ENCODE measurements at places on chromosomes 4 and X. TPM values are rescaled to one million over a fixed set of nuclear protein-coding genes. Genes with fewer than 3 reads are reported as not detected.

DNA sequence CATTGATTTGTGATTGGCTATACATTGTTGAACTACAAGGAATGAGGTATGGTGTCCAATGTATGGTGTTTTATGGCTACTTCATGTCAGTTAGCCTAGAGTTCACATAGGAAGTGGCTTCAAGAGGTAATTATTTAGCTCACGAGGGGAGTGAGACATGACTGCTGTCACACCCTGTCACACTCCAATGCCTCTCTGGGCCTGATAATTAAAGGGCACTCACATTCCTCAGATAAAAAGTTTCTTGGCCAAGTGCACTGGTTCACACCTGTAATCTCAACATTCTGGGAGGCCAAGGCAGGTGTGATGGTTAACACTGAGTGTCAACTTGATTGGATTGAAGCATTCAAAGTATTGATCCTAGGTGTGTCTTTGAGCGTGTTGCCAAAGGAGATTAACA lies 65.0 kb upstream of the DDX60 start:
- no peak for DNase-seq

DNA sequence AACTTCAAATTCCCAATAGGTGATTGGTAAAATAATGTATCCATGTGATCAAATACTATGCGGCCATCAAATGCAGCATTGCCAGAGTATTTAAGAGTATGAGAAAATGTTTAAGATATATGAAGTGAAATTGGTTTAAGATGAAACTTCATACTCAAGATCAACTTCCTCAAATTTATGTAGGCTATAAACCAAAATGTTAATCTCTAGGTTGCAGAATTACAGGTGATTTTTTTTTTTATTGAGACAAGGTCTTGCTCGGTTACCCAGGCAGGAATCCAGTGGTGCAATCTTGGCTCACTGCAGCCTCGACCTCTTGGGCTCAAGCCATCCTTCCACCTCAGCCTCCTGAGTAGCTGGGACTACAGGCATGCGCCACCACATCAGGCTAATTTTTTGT lies 25.3 kb downstream of the ACSL4 start:
- no peak for DNase-seq

DNA sequence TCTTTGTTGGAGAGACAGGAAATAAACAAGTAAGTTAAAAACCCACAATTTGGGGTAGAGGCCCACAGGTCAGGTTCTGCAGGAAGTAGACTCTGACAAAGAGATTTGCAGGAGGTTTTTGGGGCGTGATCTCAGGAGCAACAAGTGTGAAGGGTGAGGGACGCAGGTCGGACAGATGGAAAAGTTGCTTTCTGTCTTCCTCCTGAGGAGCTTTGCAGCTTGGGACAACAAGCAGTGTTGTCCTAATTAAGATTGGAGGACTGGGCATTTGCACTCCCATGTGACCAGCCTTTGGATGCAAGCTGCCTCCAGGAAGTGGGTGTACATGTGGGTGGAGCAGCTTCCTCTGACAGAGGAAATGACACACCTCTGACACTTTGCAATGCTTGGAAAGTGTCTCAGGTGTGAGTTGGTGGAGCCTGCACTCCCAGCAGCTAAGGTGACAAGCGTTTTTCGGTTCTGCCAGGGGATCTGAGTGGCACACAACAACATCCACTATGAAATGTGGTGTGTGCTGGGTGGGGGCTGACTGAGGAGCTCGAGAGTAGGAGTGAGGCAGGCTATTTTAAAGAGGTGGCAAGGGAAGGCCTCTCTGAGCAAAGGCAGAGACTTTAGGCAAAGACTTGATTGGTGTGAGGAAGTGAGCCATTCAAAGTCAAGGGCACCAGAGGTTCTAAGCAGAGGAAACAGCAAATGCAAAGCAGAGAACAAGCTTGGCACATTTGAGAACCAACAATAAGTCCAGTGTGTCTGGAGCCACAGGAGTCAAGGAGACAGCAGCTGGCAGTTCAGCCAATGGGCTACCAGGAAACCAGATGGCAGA lies 339.8 kb upstream of the GATB start:
- DNase-seq = no peak

GRCh38 chr4:150280081-150280895 lies 202.0 kb downstream of the DCLK2 start:
- no peak for DNase-seq

DNA sequence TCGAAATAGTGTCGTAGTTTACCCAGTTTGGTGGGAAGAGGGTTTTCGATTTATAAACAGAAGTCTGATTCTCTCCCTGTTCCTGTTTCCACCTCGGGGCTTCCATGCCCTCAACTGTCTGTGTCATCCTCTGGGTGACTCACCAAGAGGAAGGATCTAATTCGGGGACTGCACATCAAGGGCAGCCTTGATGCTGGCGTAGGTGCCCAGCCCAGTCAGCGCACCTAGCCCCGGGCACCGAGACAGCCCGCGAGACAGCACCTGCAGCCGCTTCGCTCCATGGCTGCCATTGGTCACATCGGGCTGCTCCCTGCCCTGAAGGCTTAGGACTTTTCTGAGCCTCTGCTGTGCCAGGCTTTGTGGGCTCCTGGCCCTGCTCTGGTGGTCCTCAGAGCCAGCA lies 7.7 kb downstream of the ABCD1 start:
- no peak for DNase-seq

- DNase-seq = peak; percentile 62
These were observed 9.2 kb upstream of the FAM53A start for GRCh38 chr4:1693131-1693896.

DNA sequence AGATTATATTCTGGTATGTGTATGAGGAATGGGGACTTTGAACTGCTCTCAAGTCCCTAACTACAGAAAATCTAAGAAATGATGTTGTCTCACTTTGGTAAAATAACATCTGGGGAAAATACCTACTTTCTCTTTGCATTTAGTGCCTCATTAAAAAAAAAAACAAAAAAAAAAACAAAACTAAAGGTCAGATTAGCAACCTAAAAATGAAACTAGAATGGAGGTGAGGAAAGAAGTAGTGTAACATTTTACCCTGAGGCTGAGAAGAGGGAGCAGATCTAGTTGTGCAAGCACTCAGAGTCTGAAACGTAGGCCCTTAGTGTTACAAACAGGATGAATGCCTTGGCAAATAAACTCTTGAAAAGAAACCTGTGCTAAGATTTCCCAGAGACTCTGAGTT lies 56.0 kb downstream of the VGLL1 start:
- DNase-seq = no peak

DNA sequence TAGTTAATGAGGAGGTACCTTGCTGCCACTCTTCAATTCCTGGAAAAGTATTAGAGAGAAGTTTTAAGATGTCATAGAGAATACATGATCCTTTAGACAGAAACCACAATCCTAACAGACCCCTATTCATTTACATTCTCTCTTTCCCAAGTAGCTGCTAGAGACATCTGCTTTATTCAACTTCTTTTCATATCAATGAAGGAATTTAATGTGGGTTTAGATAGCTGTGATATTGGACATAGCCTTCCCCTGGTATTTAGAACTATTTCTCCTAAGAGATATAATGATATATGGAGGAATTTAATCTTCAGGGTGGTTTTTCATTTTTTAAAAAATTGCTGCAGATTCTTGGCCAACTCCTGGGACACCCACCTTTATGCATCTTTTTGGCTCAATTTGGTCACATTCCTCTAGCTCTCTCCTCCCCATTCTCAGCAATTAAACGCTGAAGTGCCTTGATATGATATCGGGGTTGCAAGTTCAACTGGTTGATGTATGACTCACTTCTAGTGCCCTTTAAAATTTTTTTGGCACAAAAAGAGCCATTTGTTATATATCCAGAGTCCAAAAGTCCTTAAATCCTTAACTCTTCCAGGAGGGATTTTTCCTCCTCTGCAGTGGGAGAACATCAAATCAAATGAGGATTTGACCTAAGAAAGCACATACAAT lies 57.6 kb downstream of the DOCK11 start:
- DNase-seq = no peak

GRCh38 chr4:188722911-188723310 lies 583.7 kb downstream of the TRIML1 start:
- DNase-seq = no peak

GRCh38 chrX:45584717-45585116 lies 384.0 kb upstream of the DIPK2B start:
- DNase-seq = no peak

DNA sequence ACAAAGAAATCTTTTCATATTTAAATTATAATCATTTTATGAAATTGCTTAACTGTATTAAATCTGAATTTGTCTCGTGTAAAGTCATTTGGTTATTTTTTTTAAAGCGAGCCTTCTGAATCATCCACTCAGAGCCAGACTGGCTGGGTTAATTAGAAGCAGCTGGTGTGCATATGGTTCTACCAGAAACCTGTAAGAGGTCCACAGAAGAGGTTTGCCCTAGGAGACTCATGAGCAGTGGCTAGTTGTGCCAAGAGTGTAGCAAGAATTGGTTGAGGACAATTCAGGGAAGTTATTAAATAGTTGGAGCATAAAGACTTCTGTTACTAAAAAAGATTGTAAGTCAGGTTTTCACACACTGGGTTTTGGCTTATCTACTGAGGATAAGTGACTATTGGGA lies 267.4 kb downstream of the IL1RAPL2 start:
- DNase-seq = no peak

DNA sequence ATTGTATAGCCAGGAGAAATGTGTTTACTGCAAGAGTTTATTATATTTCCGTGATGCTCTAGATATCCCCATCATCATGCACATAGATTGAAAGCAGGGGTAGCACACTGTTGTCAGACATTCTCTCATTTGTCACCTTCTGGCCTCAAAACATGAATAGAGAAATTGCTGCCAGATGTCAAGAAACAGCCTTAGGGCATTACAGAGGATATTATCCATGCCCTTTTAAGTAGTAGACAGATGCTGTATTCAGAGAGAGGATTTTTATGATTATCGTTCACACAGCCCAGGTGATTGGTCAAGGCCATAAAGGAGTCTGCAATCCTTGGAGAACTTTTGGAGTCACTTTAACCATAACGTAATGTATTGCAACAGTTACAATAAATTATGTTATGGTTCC lies 1961.5 kb upstream of the TENM3 start:
- no peak for DNase-seq

DNA sequence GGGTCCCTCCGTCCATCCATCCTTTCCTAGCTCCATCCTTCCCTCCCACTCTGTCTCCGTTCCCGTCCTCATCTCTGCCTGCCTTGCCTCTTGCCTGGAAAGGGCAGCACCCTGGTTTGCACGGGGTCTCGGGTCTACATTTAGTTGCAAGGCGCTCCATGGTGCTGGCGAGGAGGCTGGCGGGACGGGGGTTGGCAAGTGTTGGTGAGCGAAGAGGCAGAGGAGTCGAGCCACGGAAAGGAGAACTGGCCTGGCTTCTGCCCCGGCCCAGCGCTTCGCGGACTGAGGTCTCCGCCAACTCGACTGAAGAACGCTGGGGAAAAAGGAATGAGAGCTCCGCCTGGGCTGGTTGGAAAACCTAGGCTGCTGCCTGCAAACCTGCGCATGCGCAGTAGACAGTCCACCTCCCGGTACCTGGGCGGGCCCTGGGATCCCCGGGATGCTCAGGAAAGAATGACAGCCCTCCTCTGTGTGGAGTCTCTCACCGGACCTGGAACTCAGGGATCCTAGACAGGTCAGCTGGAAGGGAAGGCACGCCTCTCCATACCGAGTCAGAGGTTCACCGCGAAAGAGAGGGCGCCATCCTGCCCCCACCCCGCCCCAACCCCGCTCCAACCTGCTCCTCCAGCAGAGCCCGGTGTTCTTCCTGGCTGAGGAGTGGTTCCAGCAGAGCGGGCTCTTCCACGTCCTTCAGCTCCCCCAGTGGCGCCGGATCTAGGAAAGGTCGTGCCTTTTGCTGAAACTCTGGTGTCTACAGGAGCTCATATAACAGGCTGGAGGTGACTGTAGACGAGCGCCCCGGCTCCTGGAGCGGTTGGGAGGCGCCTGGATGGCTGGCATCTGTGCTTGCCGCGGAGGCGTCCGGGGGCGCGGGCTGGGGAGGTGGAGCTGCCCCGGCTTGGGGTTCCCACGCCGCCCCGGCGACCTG lies 6.0 kb downstream of the FRG2 start:
- DNase-seq = no peak

GRCh38 chr4:142474398-142475087 lies 371.6 kb downstream of the INPP4B start:
- DNase-seq = peak; percentile 22

DNA sequence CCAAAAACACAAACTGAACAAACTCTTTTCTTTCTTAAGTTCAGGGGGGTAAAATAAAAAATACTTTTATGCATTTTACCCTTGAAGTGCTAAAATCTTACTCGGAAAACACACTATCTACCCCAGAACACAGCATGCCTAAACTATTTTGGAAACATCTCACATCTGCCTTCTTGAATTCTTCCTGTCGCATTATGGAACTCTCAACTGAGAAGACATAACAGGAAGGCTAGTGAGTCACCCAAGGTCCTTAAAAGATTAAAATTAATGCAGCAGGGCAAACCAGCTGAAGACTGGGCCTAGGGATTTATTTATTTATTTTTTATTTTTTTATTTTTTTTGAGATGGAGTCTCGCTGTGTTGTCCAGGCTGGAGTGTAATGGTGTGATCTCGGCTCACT lies 208.2 kb downstream of the APBB2 start:
- no peak for DNase-seq

DNA sequence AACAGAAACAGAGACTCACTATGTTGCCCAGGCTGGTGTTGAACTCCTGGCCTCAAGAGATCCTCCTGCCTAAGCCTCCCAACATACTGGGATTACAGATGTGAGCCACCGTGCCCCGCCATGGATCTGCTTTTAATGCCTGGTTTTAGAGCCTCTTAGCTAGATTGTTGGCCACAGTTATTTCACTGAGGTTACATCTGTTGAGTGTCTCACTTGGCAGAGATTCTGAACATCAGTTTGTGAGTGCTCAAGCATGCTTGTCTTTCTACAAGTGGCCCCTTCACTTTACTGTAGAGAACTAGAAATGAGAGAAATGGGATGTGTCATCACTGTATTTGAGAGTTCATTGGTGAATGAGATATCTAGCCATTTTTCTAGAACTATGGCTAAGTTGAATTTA lies 218.5 kb downstream of the APBB2 start:
- no peak for DNase-seq

ZMAT1 gene
- total RNA-seq = 19.0 TPM

HGFAC gene
- 0.59 TPM for total RNA-seq

TLR8 gene
- total RNA-seq = 6.6 TPM
